ENCODE measurements at places on chromosomes 1 and 21.

DNA sequence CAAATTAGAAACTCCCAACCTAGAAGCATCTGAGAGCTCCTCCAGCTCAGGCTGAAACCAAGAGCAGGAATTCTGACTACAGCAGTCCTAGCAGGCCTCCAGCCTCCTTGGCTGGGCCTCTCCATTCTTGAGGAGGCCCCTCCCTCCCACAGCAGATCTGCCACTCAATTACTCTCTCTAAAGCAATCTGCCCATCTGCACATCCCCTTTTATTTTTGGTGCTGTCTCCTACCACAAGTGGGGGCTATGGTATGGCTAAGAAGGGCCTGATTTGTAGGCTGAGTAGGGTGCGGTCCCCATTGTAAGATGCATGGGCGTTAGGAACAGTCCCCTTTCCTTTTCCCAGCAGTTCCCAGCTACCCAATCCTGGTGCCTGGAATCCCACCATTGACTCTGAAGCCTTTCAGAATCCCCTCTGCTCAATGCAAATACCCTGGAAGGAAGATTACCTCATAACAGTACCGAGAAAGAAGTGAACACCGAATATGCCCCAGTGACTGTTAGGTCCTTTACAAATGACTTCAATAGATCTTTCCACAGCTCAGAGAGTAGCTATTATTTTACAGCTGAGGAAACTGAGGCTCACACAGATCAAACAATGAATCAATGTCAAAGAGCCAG, 11.6 kb upstream of the TTC39A start:
- no peak for DNase-seq

DNA sequence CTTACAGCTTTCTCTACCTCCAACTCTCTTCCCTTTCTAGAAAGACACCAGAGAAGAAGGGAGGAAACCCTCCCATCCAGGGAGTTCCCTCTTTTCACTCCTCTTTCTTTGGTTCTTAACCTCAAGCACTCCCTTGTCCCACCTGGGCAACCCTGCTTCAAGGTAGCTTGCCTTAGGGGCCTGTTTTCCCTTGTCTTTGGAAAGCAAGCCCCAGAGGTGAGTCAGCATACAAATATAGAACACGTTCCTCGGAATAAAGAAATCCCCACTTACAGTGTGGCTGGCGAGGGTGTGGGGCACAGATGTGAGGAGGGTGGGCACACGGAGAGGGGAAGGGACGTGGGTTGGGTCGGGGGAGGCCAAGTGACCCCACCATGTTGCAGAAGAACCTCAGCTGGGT, 26.1 kb upstream of the KCNE2 start:
- DNase-seq = no peak

GRCh38 chr1:32274646-32275340, 17.1 kb upstream of the HDAC1 start:
- DNase-seq = peak; percentile 14

- no peak for DNase-seq
These were observed 303.3 kb upstream of the DEPDC1 start for GRCh38 chr1:68800182-68800581.
